ENCODE measurements at places on chromosomes 12 and 14.

DNA sequence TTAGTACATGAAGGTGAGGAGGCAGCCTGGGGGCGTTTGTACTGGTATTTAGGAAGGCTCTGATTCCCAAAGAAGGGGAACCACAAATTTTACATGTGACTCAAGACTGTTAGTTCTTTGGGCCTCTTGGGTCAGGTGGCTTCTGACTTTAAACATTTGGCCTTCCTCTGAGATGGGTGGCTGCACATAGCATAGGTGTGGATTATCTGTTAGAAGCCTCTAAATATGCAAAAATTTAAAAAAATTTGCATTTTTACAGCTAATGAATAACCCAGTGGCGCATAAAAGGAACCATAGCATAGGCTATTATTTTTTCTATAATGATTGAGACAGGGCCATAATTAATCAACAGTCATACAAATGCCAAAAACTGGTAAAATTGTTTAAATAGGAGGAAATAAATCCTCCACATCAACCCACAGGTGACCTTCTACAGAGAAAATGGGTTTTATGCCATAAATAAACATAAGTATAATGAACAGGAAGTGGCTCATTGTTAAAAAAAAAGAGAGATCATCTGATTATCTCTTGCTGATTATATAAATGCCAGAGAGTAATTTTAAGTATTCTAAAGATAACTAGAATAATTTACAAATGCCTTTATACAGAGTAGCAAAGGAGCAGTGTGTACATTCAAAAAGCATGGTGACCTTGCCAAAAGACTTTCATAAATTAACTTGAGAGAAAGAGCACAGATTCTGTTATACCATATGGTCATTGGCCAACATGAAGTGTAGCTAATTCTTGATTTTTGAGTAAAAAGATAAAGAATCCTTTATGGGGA is 284.2 kb upstream of the ATP2B1 start:
- DNase-seq, result no peak

- peak; percentile 15 for DNase-seq
These were observed 7.7 kb downstream of the GATC start for GRCh38 chr12:120453977-120454376.

DNA sequence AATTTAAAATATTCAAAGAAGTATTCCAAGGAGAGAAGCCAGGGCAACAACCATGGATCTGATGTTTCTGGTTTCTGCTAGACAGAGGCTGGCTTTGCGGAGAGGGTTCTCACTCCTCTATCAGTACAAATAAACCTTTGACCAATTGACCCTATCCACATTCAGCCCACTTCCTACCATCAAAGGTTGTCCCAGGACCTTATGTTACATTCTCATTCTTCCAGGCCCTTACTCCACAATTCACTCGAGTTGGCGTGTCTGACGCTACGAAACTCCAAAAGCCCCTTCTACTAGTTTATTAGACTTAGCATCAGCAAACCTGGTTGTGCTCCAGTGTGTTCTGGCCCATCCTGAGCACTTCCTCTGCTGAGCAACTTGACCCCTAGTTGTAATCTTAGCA is 24.8 kb upstream of the RNASE12 start:
- DNase-seq, result no peak

DNA sequence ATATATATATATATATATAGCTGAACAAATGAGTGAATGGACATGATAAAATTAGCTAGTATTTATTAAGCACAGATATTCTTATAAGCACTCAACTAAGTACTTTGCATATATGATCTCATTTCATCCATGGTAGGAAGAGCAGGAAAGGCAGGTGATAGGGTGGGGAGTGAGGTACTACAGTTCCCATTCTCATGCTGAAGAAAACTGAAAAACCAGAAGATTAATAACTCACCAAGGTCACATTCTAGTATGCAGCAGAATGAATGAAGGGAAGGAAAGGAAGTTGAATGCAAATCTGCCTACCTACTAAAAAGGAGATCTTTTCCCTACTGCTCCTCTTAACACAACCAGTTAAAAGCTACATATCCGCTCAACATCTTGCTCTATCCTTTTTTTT is 298.1 kb upstream of the TMPO start:
- no peak for DNase-seq
